Cerebellar cortex (tissue), 1 donor: ENCODE measurements at places on chromosomes 7 and 10.

DNA sequence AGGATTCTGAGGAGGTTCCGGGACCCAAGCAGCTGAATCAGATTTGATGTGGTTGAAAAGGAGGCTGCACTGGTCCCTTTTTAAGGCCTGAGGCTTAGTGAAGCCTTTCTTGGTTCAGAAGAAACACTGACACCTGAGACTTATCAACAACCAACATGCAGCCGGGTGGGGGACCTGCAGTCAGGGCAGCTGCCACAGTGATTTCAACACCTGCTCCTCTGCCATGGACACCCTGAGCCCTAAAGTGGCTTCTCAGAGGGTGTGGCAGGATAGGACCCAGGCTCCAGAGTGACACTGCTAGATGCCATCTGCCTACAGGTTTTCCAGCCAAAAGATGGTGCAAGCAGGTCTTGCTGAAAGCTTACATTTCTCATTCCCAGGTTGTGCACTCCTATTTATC, 99.3 kb downstream of the COL13A1 start:
- DNase-seq = peak; percentile 93

DNA sequence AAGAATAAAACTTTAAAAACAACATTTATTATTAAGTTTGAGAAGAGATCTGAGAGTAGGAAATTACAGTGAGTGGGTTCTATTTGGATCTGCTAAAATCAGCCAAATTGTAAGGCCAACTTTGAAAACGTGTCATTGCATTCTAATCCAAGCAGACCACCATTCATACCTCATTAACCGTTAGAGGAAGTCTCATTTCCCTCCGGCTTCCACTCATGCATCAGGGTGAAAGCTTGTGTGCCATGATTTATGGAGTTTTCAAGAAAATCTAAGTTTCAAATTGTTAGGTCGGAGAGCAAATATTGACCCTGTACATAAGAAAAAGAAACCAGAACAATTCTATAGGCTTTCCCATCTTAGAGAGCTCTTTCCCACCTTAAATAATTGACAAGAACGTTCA, 166.6 kb upstream of the NRG3 start:
- DNase-seq = no peak

DNA sequence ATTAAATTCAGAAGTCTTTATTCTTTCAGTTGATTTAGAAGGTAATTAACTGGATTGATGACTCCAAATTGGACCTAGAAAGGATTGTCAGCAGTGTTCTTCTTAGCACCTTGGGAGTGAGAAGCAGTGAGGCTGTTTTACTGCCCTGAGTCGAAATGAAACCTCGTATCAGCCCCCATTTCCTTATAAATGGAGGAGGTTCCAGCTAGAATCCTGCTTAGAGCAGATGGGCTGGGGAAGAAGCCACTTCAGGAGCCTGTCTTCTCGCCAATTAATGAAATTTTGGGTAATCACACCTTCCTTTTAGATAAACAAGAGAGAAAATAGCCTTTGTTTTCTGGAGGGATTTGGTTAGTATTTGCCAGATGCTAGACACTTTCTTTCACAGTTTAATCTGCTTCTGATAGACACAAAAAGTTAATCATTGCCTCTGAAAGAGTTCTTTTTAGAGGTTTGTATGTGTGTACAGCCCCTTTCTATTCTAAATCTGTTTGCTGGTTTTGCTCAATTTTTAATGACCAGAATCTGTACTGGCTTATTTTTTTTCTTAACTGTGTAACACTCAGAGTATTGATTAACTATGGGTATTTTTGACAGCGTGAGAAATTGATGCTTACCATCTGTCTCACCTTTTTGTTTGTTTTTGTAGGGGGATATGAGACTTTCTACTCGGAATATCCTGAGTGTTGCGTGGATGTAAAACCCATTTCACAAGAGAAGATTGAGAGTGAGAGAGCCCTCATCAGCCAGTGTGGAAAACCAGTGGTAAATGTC, 4.6 kb downstream of the DUSP5 start:
- DNase-seq = peak; percentile 64

- no peak for DNase-seq
These were observed 23.5 kb upstream of the PPP3CB start for GRCh38 chr10:73519336-73519735.

DNA sequence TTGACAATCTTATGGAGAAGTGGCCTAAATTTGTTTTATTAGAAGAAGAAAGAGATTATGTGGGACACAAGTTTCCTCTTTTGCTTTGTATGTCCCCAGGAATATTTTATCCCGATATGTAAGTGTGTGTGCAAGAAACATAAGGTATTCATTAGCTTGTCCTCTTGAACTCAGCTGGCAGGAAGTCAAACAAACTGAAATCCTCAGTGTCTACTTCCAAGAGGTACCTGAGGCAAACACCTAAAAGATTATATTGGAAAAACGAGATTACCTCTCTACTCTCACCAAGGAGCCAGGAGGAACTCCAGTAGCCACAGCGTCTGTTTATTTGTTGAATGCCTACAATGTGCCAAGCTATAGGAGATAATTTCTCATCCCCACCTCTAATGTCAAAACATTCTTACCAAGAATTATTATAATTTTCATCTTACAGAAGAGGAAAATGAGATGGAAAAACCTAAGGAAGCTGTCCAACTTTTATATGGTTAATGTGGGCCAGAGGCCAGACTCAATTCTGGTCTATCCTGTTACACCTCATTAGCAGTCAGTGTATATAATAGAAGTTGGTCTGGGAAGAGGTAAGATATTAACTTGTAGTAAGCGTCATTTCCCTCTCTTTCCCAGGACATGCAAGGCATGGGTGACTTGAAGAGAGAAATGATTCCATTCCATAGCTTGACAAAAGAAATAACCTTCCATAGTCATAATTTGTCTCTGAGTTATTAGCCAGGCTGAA, 692.7 kb downstream of the MAGI2 start:
- DNase-seq = no peak

- DNase-seq = no peak
These were observed 514 bp downstream of the RNF216 start for GRCh38 chr7:5780801-5781496.

GRCh38 chr10:73376679-73377078, 18.0 kb upstream of the CFAP70 start:
- no peak for DNase-seq

DNA sequence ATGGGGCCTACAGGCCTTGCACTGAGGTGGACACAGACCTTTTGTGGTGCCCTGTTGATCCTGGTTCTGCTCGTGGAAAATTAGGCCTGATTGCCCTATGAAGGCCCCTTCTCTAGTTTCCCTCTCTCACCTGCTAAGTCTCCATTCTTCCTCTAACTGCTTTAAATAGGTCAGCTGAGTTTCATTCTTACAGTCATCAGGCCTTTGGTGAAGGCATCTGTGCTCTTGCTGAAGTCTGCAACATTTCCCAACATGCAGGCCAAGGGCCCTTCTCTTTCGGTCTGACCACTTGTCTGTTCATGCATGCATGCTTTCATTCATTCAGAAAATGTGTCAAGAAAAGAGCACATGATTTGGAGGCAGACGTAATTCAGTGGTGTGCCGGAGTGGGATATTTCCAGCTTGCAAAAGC, 244.0 kb downstream of the BUB3 start:
- DNase-seq = no peak

- DNase-seq = no peak
These were observed 42.9 kb upstream of the PCBD1 start for GRCh38 chr10:70931168-70931815.

DNA sequence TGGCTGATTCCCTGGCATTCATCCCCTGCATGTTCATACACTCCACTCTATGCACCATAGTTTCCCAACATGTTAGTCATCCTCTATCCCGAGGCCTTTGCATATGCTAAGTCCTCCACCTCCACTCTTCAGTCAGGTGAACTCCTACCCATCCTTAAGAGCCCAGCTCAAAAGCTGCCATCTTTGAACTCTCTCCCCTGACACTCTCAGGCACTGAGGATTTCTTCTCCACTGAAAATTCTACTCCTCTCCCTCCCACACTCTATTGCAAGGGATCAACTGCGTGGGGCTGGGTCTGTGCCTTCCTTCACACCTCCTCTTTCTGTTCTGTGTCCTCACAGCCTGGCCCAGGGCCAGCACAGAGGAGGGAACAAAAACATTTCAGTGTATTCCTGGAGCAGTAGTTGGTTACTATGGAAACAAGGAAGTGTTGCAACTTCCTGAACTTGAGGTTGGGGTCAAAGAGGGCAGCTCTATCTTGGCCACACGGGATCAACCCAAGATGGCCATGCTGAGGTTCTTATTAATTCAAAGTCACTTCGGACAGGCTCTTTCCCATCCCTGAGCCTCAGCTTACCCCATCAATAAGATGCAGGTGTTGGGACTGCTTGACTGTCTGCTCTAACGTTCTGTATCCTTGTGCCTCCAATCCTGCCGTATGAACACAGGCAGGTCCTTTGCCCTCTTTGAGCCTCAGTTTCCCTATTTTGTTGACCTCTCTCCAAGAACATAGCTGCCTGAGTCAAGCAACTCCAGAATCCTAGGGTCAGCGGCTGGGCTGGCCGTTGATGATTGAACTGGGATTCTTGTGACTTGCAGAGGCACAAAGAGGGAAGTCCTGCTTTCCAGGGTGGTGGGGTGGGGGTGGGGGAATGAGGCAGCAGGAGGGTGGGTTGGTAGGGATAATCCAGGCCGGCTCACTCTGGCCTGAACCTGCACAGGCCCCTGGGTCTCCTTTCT, 15.5 kb downstream of the ZMIZ1 start:
- DNase-seq = no peak

DNA sequence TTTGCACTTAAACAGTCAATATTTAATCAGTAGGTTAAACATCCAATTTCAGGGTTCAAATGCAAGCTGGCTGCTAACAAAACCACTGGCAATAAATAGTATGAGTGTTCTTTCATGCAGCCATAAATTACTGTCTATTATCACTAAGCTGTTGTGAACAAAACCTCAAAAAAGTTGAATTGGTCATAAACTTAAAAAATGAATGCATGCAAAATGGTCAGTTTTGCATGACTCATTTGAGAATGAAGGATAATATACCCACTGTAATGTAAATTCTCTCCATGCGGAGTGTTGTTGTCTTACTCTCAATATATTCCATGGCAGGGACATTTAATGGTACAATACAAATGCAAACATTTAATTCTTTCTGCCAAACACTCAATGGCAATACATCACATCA, 226.4 kb downstream of the MAGI2 start:
- no peak for DNase-seq

- no peak for DNase-seq
These were observed 388.2 kb upstream of the CELF2 start for GRCh38 chr10:10629512-10629911.

DNA sequence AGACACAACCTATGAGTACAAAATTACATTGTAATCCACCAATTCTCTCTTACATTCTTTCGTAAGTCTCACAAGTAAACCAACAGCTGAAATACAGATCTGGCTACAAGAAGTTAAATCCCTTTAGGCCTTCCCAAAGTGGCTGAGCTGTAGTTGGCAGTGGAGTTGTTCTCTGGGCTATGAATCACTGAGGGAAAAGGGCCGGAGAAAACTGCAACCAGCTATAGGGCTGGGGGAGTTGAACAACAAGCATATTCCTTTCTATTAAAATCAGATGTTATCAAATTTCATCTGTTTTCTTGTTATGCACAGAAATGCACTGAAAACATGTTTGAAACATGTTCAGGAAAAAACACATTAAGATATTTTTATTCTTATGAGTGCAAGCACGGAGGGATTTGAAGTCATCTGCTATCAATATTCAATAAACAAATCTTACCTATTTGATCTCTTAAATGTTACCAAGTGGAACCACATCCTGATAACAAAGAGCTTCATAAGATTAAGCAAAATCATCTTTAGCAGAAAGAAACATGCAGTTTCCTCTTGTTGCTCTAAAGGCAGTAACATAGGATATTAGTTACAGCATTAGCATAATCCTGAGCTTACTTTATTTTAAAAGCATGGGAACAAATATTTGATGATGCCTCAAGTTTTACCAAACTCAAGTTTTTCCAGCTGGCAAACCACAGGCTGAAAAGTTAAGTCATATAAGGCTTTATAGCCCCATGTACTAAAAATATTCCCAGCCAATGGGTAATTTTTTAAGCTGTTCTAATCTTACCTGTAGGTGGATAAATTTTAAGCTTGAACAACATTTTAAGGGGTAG, 212.7 kb downstream of the TAX1BP1 start:
- DNase-seq = no peak

DNA sequence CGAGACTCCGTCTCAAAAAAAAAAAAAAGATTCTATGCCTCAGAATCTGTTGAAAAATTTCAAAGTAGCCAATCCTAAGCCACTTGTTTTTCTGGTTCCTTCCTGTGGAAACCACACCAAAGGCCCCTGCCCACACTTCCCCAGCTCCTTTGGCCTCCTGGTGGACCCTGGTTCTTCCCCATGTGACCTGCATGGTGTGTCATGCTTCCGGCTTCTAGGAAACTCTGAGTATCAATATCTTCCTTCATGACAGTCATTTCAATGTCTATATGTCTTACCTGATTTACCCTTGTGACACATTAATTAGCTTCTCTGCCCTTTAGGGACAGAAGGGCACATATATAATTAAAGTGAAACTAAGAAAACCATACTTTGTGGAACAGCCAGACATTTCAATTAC, 80.4 kb upstream of the GRB10 start:
- DNase-seq = no peak

DNA sequence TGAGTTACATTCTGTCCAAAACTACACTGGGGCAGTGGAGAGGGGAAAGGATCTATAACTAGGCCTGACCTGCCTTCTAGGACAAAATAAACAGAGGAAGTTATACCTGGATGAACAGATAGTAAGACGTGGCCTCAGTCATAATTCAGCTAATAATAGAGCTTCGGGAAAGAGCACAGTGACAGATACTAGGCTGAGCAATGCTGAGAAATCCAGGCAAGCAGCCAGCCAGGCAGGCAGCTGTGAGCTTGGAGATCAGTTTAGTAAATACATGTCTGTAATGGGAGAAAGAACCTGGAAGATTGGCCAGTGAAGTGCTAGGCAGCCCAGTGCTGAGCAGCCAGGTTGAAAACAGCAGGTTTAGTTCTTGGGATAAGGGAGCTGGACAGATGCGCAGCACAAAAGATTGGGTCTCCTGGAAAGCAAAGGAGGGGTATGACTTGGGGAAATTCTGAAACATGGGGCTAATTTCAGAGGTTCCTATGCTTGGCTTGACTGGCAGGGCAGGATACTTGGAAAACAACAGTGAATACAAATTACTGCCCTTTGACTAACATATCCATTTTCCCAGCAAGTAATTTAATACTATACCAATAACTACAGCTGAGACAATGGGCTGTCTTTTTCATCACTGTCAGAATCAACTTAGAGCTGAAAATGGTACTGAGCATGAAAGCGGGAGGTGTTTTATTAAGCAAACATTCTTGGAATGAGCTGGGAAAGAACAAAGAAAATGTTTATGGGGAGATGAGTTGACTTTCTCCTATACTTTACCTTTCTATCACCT, 140.8 kb downstream of the DGKB start:
- DNase-seq = peak; percentile 63

DNA sequence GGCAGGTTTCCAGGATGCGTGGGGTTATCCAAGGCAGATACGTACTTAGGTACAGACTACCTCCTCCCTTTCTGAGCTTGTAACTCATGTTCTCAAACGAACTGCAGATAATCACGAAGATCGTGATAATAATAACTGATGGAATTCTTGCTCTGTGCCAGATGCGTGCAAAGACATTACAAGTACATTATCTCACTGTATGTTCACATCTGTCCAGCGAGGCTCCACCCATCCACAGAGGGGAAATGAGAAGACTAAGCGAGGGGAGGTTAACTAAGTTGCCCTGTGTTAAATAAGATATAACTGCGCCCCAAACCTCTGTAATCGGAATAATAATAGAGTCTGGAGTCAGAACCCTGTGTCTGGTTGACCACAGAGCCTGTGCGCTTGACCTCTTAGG, 1.9 kb downstream of the GALNT17 start:
- DNase-seq = peak; percentile 13
